Putamen (tissue), 1 donor: ENCODE measurements at places on chromosomes 2 and 18.

GRCh38 chr2:143451642-143452281 is 322.5 kb downstream of the ARHGAP15 start:
- DNase-seq: no peak

- peak; percentile 14 for DNase-seq
Observed at GRCh38 chr2:202171241-202171825, 67.1 kb downstream of the SUMO1 start.

DNA sequence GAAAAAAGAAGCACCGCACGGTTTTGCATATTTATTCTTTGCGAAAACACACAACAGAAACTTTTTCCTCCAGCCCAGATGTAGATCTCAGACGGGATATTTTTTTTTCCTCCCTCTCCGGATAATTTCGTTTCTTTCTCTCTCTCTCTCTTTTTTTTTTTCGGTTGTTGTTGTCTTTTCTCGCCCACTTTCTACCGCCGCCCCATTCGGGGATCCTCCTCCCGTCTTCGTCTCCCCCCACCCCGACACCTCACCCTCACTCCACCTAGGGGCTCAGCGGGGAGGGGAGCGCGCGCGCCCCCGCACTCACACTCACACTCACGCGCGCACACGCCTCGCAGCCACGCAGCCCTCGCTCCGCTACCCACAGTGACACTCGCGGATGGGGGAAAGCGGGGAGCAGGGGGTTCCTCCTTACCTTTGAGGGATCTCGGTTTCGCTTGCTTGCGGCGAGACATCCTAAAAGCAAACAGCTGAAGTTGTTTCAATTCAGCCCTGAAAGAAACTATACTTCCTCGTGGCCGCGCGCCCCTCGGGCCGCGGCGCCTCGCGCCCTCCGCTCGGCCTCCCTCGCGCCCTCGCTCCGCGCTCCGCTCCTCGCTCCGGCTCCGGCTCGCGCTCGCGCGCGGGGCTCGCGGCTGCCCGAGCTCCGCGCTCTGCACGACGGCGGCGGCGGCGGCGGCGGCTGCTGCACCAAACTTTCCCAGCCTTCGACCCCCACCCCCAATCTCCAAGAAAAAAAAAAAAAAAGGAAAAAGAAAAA is 1.3 kb downstream of the ZNF521 start:
- peak; percentile 52 for DNase-seq

DNA sequence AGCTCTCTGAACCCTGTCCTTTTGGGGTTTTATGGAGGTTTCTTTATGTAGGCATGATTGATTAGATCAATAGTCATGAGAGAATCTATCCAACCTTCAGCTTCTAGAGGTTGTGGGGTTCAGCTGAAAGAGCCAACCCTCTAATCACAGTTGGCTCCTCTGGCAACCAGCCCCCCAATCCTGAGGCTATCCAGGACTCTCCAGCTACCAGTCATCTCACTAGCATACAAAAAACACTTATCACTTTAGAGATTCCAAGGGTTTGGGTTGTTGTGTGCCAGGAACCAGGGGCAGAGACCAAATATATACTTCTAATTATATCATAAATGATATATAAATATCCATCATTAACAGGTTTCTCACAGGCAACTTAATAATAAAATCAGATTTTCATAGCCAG is 11.7 kb downstream of the WDPCP start:
- no peak for DNase-seq

- DNase-seq: no peak
Observed at GRCh38 chr2:88028931-88029330, 12.6 kb upstream of the RNU2-63P start.

- DNase-seq: no peak
Observed at GRCh38 chr2:28432362-28432761, 39.7 kb downstream of the FOSL2 start.

GRCh38 chr2:45872211-45872610 is 220.7 kb downstream of the PRKCE start:
- DNase-seq: no peak

GRCh38 chr18:37460604-37461003 is 105.0 kb downstream of the CELF4 start:
- no peak for DNase-seq

GRCh38 chr18:69978732-69979715 is 31.4 kb upstream of the CD226 start:
- no peak for DNase-seq

GRCh38 chr2:135664623-135665068 is 77.0 kb upstream of the UBXN4 start:
- DNase-seq: no peak

- DNase-seq: no peak
Observed at GRCh38 chr18:74244554-74244953, 47.2 kb downstream of the CYB5A start.

DNA sequence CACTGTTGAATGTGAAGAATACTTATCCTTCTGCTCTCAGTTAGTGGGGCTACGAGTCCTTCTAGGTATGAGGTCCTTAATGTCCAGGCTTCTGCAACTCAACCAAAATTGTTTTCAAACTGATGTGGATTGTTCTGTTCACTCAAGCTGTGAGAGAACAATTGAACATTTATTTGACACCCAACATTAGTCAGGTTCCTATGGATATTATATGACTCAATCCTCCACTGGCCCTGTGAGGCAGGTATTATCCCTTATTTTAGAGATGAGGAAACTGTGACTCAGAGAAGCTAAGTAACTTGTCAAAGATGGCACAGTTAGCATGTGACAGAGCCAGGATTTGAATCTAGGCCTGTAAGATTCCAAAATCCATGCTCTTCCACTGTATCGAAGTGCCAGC is 1.2 kb upstream of the LYG2 start:
- no peak for DNase-seq

DNA sequence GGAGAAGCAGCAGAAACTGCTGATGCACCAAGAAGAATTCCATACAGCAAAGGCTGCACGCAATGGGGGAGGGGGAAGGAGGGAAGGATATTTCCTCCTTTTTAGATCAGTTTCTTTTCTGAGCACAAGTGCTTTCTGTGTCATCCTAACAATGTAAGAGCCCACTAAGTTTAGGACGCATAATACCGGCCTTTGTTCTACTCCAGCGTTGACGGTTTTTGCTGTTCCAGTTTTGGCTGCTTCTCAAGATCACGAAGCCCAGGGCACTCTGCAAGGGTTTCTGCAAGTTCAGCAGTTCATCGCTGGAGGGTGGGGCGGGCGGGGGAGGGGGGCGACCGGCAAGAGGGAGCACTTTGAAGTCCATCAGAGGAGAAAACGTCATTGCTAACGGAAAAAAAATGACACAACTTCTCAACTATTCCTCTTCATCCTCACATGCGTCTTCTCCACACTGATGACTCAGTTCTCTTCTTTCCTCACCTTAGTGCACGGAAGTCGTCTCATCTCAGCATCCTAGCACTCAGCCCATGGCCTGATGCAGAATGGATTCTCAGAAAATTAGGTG is 8.7 kb downstream of the FAM178B start:
- DNase-seq: peak; percentile 82

GRCh38 chr2:123500346-123500745 is 524.7 kb upstream of the CNTNAP5 start:
- no peak for DNase-seq

- no peak for DNase-seq
Observed at GRCh38 chr18:74896390-74896991, 298.8 kb downstream of the ZNF407 start.

GRCh38 chr2:74876081-74876886 is 42.4 kb downstream of the HK2 start:
- DNase-seq: peak; percentile 57
